Neural progenitor cell (in vitro differentiated cells): ENCODE measurements at places on chromosomes 1 and 21.
A peak's percentile ranks its signal among the peaks of the same experiment; 100 is the strongest.

- DNase-seq: peak; percentile 81
Measured at GRCh38 chr1:92485381-92486250, 1.1 kb downstream of the GFI1 start.

DNA sequence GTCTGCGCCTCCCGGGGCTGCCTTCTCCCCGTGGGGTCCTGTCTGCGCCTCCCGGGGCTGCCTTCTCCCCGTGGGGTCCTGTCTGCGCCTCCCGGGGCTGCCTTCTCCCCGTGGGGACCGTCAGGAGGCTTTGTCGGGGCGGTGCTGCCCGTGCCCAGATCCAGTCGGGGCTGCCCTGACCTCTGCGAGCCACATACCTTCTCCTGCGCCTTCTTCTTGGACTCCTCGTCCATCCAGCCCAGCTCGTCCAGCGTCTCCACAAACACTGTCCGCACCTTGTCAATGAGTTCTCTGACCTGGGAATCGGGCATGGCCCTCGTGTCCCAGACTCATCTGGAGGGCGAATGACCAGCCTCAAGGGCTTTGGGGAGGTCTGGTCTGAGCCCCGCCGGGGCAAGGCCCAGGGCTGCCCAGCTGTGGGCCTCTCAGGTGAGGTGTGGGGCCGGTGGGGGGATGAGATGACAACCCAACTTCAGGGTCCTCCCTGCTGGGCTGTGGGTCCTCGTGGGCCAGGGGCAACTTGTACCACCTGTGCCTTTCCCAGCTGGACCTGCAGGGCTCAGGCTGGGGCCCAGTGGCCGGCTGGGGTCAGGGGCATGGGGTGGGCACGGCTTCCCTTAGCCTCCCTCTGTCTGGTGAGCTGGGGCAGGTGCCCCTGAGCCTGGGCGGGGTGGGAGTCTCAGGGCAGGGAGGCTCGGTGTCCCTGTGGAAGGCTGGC, 9.4 kb downstream of the PRXL2B start:
- DNase-seq: no peak

GRCh38 chr1:156214024-156214748, 1.4 kb downstream of the PMF1 start:
- DNase-seq: no peak

GRCh38 chr1:243507001-243507671, 251.3 kb downstream of the SDCCAG8 start:
- DNase-seq: no peak

GRCh38 chr1:228284148-228284495, 76.3 kb downstream of the OBSCN start:
- DNase-seq: no peak

DNA sequence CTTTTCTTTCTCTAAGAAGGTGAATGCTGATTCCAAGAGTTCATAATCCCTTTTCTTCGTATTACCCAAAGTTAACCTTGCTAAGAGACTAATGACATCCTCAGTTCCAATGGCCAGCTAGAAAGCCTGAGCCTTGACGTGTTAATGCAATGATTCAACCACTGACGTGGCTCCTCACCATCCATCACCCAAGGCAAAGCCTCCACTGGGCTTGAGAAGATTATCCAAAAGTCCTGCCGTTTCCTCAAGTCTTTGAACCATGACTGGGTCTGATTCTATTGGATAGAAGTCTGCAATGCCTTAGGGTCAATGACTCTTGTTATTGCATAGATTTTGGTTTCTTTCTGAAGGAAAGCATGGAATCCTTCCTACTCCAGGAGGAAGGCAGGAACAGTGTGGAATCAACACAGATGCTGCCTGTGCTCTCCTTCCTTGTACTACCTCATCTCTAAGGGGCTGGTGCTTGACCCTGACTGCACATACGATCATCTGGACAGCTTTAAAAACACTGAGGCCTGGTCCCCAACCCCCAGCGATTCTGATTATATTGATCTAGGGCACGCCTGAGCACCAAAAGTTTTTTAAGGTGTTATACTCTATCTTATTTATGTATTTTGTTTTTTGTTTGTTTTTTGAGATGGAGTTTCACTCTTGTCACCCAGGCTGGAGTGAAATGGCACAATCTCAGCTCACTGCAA, 69.3 kb upstream of the ANGPTL1 start:
- DNase-seq: no peak

DNA sequence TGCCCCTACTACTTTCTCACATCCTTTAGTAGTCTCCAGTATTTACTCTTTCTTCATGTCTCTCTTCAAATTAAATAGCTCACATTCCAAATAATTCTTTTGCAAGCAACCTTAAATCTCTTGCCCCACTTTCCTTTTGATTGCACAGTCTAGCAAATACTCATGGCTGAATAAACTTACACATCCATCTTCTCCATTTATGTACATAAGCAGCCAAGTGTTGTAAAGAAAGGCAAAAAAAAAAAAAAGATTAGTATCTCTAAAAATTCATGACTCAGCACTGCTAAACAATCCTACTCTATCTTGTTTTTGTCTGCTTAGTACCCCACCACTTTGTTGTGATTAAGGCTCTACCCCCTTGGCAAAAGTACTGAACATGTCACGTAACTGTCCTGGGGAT, 42.6 kb downstream of the F13B start:
- DNase-seq: no peak
